ENCODE measurements at places on chromosomes 7 and 10.

DNA sequence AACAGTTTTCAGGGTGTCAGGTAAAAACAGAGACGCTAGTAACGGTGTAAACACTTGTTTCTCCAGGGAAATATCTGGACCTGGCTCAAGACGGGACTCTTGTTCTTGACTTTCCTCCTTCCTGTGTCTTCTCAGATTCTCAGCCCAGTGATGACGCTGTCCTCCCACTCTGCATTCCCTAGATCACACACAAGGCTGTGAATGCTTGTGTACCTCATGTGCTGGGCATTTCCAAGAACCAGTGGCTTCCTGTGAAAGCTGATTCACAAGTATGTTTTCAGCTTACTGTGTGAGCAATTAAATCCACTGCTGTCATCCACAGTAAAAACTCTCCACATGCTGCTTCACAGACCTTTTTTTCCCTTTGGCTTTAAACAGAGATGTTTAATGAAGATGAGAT lies 193.8 kb upstream of the DPP6 start:
- DNase-seq, result peak; percentile 82

DNA sequence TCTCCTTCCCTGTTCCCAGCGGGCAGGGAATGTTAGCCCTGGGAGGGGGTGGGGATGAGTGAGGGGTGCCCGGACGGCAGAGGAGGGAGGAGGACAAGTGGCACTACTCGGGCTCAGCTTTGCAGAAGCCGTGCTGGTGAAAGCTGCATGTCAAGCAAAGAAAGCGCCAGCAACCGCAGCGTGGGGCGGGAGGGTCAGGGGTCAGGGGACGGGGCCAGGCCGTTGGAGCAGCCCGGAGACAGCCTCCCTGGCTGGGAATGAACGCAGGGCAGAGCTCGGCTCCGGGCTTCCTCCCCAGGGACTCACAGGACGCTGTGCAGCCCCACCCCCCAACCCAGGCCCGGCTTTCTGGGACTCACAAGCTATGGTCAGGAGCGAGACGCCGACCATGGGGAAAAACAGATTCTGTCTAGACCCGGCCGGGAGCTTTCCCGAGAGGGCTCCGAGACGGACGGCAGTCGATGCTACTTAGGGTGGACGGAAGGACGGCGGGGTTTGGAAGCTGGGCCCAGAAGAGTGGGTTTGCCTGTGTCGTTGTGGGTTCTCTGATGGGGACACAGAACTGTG lies 113.4 kb downstream of the VIPR2 start:
- no peak for DNase-seq

- DNase-seq, result no peak
Measured at GRCh38 chr10:43699516-43699915, 50.8 kb upstream of the ZNF32 start.

DNA sequence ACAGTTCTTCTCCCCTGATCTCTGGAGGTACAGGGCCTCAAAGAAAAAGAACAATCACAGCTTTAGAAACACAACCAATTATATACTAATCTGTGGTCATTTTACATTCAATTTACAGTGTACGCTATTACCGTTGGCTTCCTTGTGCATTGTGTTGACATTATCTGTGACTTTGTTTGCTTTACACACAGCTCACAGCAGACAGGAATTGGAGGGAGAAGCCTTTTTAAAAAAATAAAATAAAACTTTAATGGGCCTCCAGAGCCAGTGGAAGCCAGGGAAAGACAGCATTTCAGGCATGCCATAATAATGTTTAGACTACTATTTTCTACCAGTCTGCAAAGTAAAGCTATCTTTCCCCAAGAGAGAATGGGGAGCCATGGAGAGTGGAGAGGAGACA lies 179.0 kb upstream of the ADO start:
- no peak for DNase-seq

DNA sequence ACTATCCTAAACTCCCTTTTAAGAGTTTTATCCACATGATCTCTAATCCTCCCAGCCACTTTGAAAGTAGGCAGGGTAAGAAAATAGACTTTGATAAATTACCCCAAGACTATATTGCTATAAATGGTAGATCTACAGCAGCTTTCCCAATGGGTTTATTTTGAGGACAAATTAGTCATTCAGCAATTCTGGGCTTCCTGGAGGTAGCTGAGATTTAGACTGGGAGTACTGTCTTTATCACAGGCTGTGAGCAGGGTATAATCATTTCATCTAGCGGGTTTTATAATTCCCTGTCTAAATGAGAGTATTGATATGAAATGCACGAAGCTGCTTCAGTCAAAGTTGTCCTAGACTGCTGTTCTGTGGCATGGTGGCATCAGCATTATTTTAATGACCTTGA lies 279.4 kb downstream of the SORCS3 start:
- DNase-seq, result no peak

- DNase-seq, result no peak
Measured at GRCh38 chr7:50349963-50350944, 45.7 kb downstream of the IKZF1 start.

DNA sequence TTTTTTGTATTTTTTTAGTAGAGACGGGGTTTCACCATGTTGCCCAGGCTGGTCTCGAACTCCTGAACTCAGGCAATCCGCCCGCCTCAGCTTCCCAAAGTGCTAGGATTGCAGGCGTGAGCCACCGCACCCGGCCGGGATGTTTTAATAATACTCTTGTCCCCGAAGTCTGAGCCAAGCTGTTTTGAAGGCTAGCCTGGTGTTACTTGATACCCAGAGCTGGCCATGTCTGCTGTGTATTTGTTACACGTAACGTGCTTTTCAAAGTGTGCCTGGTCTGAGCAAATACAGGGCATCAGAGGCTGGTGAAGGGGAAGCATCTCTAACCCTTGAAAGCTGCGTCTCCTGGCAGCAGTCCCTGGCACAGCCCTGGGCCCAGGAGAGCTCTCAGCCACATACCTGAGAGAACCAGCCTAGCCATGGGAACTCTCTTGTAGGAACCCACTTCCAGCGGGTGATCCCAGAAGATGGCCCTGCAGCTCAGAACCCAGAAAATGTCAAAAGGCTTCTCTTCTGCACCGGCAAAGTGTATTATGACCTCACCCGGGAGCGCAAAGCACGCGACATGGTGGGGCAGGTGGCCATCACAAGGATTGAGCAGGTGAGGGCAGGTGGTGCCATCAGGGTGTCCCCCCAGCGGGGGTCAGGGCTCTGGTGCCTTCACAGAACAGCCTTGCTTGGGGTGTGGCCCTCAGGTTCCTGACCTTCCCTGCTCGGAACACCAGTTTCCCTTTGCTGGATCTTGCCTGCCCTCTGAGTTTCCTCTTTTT lies 41.7 kb upstream of the ZMIZ2 start:
- DNase-seq, result no peak

DNA sequence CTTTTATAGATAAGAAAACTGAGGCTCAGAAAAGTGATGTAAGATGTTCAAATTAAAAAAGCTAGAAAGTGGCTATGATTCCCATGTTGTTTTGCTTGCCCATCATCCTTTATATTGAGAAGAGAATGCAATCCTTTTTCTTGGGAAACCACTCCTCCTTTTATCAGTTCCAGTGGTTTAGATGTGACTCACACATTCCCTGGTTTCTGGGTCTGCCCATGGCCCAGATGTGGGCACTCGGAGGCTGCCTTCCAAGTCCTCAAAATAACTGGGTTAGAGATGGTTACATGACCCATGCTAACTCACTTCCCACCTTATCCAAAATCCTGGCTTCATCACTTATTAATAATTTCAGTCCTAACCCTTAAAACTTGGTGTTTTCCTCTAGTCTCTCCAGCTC lies 550.0 kb downstream of the MDFIC start:
- DNase-seq, result peak; percentile 17

DNA sequence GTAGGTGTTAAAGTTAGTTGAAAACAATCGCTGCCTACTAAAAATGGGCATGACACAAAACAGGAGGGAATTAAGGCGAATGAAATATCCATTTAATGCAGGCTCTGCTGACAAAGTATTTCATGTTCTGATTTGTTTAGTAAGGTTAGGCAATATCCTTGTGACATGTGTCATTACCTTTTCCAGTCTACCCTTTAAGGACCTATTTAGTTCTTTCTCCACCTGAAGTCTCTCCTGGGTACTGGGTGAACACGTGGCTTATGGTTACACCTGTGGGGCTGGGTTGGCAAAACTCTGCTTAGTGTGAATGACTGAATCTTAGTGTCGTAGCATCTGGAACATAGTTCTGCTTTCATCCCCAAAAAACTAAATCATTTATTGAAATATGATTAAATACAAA lies 313.5 kb downstream of the CCDC3 start:
- DNase-seq, result no peak

DNA sequence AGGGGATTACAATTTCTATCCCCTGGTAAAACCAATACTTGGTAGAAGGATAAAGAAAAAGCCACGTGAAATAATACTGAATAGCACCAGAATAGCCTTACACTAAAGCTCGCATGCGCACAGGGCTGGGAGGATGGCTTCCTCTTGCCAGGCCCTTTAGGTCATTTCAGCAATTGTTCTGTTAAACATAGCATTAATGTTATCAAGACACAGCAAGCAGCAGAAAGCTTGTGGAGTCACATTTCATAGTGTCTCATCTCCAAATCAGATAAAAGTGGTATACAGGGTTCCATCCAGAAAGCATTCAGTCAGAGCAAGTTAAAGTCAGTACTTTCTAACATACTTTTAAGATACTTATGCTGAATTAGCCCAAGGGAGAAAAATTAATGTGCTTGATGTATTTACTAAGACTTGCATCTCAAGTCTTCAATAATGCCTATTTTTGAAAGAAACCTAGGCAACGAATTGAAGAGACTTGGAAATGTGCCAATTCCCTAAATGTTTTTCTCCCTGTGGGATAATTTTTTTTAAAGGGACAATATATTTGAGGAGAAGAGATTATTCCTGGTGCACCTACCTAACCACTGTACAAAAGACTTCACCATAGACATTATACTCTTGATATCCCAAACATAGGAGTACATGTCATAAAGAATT lies 14.3 kb upstream of the NPM3 start:
- DNase-seq, result no peak

- DNase-seq, result peak; percentile 86
Measured at GRCh38 chr7:35831208-35831607, 30.4 kb downstream of the SEPTIN7 start.

- peak; percentile 31 for DNase-seq
Measured at GRCh38 chr7:101754424-101755159, 62.8 kb upstream of the CUX1 start.

GRCh38 chr10:94035982-94036765 lies 42.4 kb downstream of the PLCE1 start:
- DNase-seq, result no peak

- peak; percentile 55 for DNase-seq
Measured at GRCh38 chr10:7300384-7300971, 110.4 kb downstream of the SFMBT2 start.

GRCh38 chr7:34087892-34088891 lies 182.9 kb downstream of the BMPER start:
- no peak for DNase-seq

GRCh38 chr10:25047088-25047487 lies 30.7 kb downstream of the THNSL1 start:
- DNase-seq, result no peak

DNA sequence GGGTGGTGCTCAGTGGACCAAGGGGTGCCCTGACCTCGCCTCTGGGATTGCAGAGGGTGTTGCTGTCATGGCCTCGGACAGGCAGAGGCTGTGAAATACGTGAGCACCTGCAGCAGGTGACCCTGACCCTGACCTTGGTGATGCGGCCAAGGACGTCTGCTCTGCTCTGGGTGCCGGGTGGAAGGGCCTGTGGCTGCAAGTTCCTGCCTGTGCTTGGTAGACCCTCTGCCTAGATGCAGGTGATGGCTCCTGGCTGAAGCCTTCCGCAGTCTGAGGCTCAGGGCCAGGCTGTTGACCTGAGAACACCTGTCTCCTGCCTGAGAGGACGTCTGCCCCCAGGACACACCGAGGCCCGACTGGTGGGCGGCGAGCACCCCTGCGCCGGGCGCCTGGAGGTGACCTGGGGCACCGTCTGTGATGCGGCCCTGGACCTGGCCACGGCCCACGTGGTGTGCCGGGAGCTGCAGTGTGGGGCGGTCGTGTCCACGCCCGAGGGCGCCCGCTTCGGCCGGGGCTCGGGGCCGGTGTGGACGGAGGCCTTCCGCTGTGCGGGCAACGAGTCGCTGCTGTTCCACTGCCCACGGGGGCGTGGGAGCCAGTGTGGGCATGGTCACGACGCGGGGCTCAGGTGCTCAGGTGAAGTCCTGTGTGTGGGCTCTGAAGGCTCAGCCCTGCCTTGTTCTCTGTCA lies 4.4 kb downstream of the SCART1 start:
- DNase-seq, result no peak

DNA sequence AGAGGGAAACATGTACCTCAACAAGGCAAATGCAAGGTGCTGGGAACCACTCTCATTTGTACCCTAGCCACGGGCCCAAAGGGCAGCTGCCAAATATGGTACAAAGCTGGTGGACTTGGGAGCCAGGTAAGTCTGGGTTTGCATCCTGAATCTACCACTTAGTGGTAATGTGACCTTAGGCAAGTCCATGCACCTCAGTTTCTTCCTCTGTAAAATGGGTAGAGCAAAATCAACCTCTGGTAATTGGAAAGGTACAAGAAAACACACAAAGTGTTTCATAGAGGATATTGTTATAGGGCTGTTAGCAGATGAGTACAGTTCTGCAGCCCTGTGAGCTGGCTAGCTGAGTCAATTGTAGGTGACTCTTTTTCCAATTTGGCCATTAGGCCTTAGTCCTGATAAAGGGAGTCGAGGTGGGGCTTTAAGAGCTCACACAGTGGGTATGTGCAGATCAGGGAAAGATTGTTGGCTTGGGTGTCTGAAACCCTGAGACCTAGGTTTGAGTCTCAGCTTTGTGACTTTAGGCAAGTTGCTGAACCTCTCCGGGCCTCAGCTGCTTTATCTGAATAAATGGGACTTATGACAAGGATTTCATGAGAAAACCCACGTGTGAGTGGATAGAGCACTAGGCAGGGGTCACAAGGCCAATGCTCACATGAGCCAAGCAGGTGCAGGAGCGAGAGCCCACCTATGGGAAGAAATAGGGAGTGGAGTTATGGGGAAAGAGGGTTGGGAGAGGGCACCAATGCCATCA lies 121.3 kb upstream of the GDF10 start:
- no peak for DNase-seq

- no peak for DNase-seq
Measured at GRCh38 chr10:89248990-89249389, 2.6 kb downstream of the LIPA start.

GRCh38 chr7:105655067-105655466 lies 73.8 kb upstream of the EFCAB10 start:
- peak; percentile 45 for DNase-seq

DNA sequence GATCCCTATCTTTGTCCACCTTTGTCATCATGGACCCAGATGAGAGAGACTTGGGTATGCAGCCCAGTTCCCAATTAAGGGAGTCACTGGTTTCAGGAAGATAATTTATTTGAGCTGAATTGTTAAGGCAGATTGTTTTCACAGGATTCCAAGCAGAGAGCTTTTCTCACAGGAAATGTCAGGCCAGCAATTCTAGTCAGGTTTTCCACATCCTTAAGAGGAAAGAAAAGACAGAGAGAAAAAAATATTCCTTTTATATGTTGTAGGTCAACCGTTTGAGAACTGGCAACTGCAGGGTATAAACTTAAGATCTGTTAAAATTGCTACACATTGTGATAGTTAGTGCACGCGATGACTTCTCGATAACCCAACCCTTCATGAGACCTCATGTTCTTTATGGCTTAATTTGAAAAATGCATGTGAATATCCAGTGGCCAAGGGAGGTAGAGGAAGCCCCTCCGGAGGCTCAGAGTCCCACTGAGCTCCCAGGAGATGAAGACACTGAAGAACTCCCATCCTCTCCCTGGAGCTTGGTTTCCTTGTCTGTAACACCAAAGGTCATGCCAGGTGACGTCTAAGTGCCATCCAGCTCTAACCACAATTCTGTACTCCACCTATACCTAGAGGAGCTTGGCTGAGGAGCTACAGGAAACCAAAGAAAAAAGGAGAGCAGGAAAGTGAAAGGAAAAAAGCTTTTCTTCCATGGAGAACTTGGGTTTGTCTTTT lies 45.6 kb downstream of the MINDY4 start:
- DNase-seq, result no peak
